Dermis blood vessel endothelial cell (primary cell): ENCODE measurements at places on chromosomes 2 and 18. TPM values are rescaled to one million over a fixed set of nuclear protein-coding genes. Genes with fewer than 3 reads are reported as not detected.
A peak's percentile ranks its signal among the peaks of the same experiment; 100 is the strongest.

DNA sequence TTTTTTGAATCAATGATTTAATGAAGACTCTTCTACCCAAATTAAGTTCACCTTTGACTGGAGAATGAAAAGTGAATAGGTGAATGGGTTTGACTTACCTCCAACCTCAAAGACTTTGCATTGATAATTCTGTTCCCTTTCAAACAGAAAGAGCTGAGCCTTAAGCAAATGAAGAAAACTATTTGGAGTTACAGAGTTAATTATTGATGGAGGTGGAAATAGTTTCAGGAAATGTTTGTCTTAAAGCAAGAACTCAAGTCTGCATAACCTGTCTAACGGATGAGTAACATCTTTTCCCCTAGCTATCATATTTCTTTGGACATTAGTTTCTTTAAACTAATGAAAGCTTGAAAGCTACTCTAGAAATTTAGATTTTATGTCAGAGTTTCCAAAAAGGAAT, 166.5 kb downstream of the CERS6 start:
- no peak for DNase-seq

DNA sequence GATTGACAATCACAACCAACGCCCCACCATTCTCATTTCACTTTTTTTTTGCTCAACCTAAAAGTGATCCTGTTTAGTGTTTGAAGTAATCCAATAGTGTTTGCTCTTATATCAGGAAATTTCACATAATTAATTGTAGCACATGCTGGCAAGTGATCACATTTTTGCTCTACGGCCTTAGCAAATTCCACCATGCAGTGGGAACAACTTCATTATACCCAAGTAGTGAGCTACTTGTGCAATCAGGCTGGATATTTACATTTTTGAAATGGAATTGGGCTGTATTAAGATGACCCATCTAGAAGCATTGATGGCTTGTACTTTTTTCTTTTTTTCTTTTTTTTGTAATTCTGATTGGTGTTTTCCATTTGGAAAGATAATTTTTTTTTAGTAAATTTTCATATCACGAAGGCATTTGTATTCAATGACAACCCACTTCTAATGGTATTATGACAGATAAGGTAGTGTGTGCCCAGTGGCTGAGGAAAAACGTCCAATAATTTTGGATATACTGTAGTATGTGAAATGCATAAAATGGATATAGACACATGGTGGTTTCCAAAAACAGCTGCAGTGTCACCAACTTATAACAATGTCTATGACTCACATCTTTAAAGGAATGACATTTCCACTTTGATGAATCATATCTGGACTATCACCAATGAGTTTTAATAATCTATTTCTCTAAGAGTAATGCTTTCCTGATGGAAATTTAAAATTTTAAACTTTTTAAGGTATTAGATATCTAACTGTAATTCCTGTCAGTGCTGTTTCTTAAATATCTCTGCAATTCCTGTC, 130.6 kb downstream of the COL6A3 start:
- peak; percentile 21 for DNase-seq

DNA sequence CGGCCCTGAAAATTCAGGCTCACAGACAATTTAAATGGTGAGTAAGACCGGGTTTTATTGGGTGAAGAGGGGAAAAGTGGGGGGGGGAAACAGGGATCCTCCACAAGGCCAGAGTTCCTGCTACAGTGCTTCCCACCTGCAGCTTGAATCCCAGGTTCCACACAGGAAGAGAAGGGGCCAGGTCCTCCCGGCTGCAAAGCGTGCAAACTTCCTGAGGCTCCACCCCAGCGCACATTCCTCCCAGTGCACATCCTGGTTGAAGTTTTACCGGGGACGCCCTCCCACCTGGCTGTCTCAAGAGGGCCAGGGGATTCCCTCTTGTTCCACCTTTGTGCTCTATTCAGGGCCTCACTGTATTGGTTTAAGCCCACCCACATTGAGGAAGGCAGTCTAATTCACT, 347.7 kb upstream of the REG3G start:
- no peak for DNase-seq

- no peak for DNase-seq
These were observed 206.1 kb upstream of the HDAC4 start for GRCh38 chr2:239606741-239607516.

GRCh38 chr2:96082211-96083063, 33.9 kb downstream of the ADRA2B start:
- DNase-seq, result no peak

GRCh38 chr2:150066490-150066889, 421.0 kb downstream of the RND3 start:
- DNase-seq, result no peak

DNA sequence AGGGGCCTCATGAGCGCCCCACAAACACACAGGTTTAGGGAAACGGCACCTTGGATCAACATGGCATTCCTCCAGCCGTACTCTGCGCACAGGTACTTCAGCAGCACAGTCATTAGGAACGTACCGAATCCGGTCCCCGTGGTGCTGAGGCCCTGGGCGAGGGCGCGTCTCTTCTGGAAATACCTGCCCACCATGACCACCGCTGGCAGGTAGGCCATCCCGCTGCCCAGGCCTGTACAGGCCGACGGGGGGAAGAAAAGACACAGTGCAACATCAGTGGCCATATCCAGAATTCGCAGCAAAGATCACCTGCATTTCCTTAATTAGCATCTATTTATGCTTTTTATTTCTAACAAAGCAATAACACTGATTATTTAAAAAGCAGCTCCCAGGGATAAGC, 22.2 kb downstream of the SLC16A14 start:
- DNase-seq, result no peak

DNA sequence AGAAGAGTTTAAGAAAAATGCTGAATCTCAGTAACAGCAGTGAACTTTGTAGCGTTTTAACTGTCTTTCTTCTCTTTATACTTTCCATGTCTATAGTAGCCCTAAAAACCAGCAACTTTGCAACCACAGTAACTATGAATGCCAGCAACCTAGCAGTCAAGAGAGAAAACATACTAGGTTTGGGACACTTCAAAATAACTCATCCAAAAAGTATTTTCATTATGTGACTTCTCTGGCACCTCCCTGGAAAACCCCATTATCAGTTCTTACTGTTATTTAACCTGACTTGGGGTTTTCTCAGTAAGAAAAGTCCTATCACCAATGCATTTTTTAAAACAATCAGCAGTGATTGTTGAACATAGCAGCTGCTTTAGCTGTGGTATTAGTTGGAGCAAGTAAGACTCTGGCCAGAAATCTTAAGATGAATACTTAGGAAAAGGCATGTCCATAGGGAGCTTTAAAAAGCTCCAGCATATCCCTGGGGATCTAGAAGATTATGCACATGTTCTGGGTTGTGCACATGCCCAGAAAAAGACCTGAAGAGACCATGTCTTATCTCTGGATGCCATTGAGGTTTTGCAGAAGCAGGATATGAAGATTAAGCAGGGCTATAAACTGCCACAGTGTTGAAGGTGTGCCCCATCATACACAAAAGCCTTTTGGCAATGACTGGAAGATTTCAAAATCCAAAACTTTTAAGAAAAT, 411.3 kb downstream of the CMPK2 start:
- no peak for DNase-seq

GRCh38 chr2:162888652-162889051, 50.1 kb upstream of the KCNH7 start:
- DNase-seq, result peak; percentile 37

DNA sequence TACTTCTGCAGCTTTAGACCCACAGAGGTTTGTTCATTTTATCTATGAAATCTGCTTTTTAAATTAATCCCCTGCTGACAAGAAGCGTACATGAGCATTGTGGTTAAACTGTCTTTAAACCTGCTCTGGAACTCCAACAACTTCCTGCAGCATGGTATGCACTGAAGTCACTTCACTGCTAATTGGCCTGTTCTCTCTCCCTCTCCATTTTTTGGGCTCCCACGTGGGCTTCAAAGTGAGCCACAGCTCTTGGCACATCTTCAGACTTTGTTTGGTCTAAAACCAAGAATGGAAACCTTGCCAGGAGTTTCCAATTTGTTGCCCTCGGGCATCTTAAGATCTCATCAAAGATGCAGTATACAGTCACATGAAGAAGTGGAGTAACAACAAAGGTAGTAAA, 311.4 kb downstream of the LRRTM1 start:
- no peak for DNase-seq

DNA sequence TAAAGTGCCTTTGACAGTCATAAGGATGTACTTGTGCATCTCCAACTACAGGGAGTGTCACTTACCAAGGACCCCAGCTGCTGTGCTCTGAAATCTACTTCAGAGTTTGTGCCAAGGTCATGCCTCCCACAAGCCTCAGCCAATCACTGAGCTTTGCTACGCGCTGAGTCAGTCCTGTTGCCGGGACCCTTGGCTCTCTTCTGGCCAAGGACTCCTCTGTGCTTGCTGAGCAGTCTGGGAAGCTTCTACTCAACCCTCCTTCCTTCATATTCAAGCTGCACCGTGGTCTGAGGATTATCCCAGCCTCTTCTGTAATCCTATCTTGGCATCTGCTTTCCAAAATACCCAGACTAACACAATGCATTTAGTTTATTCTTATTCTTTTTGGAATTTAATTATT, 398.9 kb upstream of the FANCL start:
- no peak for DNase-seq

- no peak for DNase-seq
These were observed 483.3 kb downstream of the PLCL1 start for GRCh38 chr2:198287706-198288105.

GRCh38 chr2:147689220-147689909, 155.5 kb upstream of the ACVR2A start:
- no peak for DNase-seq

DNA sequence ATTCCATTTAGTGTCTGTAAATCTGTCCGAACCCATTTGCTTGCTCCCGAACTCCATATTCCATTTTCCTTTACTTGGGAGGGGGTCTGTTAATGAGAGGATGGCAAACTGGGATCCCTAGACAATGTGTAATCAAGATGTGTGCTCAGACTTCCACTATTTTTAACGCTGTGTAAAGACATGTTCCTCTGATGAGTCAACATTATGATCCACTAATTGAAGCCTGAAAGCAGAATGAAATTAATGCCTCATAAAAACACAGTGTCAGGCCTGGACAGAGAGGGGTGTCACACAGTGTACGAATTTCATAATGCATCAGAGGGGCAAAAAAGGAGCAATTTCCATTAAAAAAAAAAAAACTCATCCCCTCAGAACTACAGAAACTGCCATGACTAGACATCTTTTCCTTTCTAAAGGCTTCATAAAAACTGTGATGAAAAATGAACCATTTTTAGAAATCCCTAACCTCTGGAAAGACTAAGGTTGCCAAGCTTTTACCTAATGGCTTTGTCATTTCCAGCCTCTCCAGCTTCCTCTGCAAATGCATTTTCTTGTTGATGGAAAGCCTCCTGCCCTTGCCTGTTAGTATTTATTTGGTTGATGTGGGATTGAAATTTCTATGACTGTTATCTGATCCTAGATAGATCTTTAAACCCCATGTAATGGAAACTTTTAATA, 209.2 kb upstream of the DCC start:
- DNase-seq, result no peak

GRCh38 chr2:118114863-118115262, 26.6 kb downstream of the INSIG2 start:
- no peak for DNase-seq

- peak; percentile 98 for DNase-seq
These were observed 34.1 kb upstream of the MAT2A start for GRCh38 chr2:85504778-85505261.

GRCh38 chr2:10139536-10139935, 17.0 kb downstream of the RRM2 start:
- no peak for DNase-seq

DNA sequence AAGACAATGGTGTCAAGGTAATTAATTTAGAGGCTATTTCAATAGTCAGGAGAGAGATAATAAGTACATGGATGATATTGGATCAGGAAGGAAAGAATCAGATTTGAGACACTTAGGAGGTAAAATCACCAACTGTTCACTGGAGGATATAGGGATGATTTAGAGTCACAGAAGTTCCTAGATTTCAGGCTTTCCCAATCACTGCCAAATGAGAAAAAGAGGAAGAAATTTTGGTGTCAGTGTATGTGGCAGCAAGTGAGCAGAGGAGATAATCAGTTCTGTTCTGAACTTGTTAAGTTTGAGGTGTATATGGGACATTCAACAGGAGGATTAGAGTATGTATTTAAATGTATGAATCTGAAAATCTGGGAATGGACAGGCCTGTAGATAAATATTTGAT, 640.4 kb downstream of the NR4A2 start:
- DNase-seq, result no peak

- DNase-seq, result no peak
These were observed 16.7 kb upstream of the EDAR start for GRCh38 chr2:109005686-109006204.

DNA sequence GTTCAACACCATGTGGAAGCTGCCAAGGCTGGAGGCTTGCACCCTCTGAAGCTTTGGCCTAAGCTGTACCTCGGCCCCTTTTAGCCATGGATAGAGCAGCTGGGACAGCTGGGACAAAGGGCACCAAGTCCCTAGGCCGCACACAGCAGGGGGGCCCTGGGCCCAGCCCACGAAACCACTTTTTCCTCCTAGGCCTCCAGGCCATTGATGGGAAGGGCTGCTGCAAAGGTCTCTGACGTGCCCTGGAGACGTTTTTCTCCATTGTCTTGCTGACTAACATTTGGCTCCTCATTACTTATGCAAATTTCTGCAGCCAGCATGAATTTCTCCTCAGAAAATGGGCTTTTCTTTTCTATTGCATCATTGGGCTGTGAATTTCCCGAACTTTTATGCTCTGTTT, 13.7 kb downstream of the RAPGEF4 start:
- no peak for DNase-seq

- DNase-seq, result no peak
These were observed 63.9 kb downstream of the PXDN start for GRCh38 chr2:1680222-1681016.

DNA sequence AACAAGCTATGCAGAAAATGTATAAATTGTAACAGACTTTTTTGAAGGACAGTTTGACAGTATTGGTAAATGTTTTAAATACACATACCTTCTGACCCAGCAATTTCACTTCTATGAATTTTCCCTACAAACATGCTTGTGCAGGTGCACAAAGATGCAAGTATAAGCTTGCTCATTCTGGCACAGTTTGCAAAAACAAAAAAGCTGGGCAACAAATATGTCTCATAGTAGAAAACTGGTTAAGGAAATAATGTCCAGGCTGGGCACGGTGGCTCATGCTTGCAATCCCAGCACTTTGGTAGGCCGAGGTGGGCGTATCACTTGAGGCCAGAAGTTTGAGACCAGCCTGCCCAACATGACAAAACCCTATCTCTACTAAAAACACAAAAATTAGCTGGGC, 96.9 kb upstream of the NEDD4L start:
- DNase-seq, result no peak

- peak; percentile 5 for DNase-seq
These were observed 996 bp downstream of the PTCD3 start for GRCh38 chr2:86107031-86107430.

Gene FAM228A
- total RNA-seq, result 0.28 TPM in 1 of 2 replicates, not detected in the other

Gene CD207
- not detected in 2 replicates for total RNA-seq

Gene SERPINB5
- 0.05 and 0.51 TPM in 2 replicates for total RNA-seq

Gene CRYGD
- not detected in 2 replicates for total RNA-seq

Gene CD8B2
- total RNA-seq, result not detected in 2 replicates

Gene FAP
- 1.8 and 6.6 TPM in 2 replicates for total RNA-seq

Gene RBM45
- 23.0 and 27.4 TPM in 2 replicates for total RNA-seq

Gene PSD4
- total RNA-seq, result 0.34 and 0.79 TPM in 2 replicates

Gene HAAO
- not detected in 2 replicates for total RNA-seq

Gene REG1B
- total RNA-seq, result not detected in 2 replicates

Gene DYNAP
- not detected in 2 replicates for total RNA-seq

Gene CRYGC
- not detected in 2 replicates for total RNA-seq

Gene LONRF2
- under 0.01 TPM in 1 of 2 replicates, not detected in the other for total RNA-seq

Gene UCN
- total RNA-seq, result 0.37 and 1.0 TPM in 2 replicates

Gene TAF4B
- 2.6 and 3.9 TPM in 2 replicates for total RNA-seq

Gene PPP3R1
- 19.4 and 46.8 TPM in 2 replicates for total RNA-seq

Gene GPR55
- not detected in 2 replicates for total RNA-seq

Gene CREB1
- total RNA-seq, result 51.5 and 56.2 TPM in 2 replicates

Gene OTX1
- total RNA-seq, result 0.34 TPM in 1 of 2 replicates, not detected in the other

Gene GALNT14
- total RNA-seq, result 0.56 and 1.7 TPM in 2 replicates

Gene BOLL
- total RNA-seq, result not detected in 2 replicates

Gene ADGRF3
- 0.84 TPM in 1 of 2 replicates, not detected in the other for total RNA-seq
